ENCODE measurements at places on chromosomes 5 and 9.

GRCh38 chr9:30519166-30519565 lies 1865.3 kb upstream of the ACO1 start:
- no peak for DNase-seq

DNA sequence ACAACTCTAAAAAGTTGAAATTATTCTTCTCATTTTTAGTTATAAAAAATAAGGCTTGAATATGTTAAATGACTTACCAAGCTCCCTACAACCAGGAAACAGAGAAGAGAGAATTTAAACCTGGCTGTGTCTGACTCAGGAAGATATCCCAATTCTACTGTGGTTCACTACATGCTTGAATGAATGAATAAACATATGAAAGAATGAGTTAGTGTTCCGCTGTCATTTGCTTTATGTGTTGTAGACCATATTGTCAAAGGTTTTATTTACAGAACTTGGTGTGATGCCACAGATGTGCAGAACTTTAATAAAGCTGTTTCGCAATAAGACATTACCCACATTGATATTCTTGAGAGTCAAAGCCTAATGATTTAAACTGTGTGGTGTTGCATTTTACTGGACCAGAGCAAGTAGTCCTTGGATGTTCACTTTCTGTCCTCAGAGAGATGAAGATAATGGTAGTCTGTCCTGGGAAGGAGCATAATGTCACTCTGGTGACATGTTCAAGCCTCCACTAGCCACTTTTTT lies 313.2 kb downstream of the TRIM32 start:
- DNase-seq: no peak

DNA sequence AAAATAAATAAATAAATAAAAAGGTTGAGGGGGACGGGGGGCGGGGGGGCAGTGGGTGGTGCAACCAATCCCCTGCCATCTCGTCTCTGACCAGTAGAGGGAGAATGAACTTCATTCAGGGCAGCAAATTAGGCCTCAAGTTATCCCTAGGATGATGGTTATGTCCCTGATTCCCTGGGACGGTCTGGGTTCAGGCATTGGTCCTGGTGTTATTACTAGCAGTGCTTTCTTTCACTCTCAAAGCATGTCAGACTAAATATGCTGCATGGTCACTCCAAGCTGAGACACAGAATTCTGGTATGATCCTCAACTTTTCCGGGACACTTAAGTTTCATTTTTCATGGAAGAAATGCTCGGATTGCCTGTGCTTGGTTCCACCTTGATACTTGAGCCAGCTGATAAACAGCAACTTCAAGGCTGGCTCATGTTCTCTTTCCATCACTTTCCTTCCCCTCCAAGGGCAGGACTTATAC lies 59.4 kb downstream of the DAP start:
- no peak for DNase-seq

DNA sequence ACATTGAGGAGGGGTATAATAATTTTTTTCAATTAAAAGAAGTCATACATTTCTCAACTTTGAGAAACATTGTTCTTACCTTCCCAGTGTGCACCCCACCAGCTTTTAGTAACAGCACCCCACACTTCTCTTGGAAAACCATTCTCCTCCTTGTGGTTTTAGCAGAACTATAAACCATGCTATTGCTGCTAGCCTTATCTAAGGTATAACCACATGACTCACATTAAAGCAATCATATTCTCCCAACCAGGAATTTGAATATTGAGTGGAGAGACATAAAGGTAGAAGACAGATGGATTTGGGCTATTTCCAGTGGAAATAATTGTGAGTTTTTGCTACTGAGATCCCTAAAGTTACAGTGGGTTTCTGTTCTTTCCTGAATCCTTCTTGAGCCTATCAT lies 43.5 kb upstream of the SRFBP1 start:
- DNase-seq: no peak

DNA sequence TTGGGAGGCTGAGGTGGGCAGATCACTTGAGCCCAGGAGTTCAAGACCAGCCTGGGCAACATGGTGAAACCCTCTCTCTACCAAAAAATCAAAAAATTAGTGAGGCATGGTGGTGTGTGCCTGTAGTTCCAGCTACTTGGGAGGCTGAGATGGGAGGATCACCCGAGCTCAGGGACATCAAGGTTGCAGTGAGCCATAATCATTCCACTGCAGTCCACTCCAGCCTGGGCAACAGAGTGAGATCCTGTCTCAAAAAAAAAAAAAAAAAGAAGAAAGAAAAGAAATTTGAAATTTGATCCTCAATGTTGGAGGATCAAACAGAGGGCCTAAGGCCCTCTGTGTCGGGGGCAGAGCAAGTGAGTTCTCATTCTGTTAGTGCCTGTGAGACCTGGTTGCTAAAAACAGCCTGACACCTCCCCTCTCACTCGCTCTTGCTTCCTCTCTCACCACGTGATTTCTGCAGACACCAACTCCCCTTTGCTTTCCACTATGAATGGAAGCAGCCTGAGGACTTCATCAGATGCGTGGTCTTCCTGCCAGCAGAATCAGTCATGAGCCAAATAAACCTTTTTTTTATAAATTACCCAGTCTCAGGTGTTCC lies 8.4 kb upstream of the GOLPH3 start:
- DNase-seq: no peak

GRCh38 chr5:153896701-153897100 lies 142.0 kb downstream of the FAM114A2 start:
- no peak for DNase-seq

GRCh38 chr5:17308326-17309065 lies 91.1 kb downstream of the BASP1 start:
- DNase-seq: no peak

DNA sequence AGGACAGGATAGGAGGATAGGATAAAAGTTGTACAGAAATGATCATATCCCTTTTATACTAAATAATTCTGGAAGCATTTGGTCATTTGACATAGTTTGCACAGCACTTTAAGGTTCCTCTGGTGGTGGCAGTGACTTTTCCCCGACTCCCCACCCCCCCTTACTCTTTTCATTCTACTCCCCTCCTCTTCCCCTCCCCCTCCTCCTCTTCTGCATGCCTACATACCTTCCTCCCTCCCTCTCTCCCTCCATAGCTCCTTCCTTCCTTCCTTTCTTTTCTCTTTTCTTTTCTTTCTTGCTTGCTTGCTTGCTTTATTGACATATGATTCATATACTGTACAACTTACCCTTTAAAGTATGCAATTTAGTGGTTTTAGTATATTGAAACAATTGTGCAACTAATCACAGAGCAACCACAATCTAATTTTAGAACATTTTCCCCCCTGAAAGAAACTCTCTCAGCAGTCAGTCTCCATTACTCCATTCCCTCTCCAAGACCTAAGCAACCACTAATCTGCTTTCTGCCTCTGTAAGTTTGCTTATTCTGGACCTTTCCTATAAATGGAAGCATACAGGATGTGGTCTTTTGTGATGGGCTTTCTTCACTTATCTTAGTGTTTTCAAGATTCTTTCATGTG lies 159.0 kb downstream of the HACD4 start:
- DNase-seq: no peak

- no peak for DNase-seq
Measured at GRCh38 chr9:75142202-75142601, 53.9 kb downstream of the OSTF1 start.

DNA sequence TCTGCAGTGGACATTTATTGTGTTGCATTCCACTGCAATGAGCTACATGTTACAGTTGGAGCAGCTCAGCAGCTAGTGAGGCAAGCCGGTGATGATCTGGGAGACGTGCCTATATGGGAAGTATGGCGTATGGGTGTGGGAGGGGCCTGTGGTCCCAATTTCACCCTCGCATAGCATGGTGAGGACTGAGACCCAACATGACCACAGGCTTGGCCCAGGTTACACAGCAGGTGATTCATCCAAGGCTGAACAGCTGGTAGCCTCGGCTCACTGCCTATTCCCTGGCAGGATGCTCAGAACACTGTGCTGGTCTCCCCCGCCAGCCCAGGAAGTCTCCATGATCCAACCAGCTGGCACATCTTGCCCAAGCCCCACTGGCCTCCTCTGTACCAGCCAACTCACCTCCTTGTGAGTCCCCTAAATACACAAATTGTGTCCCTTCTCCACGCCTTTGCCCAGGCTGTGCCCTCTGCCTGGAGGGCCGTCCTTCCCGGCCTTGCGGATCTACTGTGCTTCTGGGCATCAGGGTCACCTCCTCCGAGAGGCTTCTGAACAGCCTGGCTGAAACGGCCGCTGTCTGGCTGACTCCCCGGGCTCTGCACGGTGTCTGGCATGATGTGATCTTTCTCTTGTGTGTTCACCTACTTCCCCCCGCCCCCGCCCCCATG lies 81.4 kb downstream of the NSUN2 start:
- no peak for DNase-seq

- no peak for DNase-seq
Measured at GRCh38 chr5:112084149-112084548, 327.2 kb upstream of the NREP start.

- DNase-seq: no peak
Measured at GRCh38 chr5:33073881-33074327, 362.8 kb downstream of the NPR3 start.

- DNase-seq: no peak
Measured at GRCh38 chr5:80738466-80738865, 83.7 kb upstream of the DHFR start.

GRCh38 chr9:105647595-105648349 lies 14.5 kb upstream of the TAL2 start:
- no peak for DNase-seq

GRCh38 chr9:93266521-93267001 lies 82.6 kb downstream of the WNK2 start:
- DNase-seq: no peak

DNA sequence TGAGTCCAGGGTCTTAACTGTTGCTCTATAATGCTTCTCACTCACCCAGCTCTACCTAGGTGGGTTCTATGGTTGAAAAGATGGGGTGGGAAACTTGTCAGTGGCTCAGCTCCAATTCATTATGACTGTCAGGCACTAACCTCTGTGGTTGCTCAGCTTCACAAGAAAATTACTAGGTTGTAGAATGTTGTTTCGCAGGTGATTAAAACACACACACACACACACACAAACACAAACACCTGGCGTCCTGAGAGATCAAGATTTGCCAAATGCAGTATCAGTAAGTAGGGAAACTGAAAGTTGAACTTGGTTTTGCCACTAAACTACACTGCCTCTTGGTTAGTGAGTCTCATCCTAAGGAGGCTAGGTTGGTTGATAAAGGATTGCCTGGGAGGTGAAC lies 2.8 kb downstream of the MCCC2 start:
- no peak for DNase-seq

- no peak for DNase-seq
Measured at GRCh38 chr9:18874069-18874468, 158.9 kb downstream of the SAXO1 start.

- DNase-seq: no peak
Measured at GRCh38 chr5:128193665-128194390, 110.3 kb downstream of the SLC12A2 start.

DNA sequence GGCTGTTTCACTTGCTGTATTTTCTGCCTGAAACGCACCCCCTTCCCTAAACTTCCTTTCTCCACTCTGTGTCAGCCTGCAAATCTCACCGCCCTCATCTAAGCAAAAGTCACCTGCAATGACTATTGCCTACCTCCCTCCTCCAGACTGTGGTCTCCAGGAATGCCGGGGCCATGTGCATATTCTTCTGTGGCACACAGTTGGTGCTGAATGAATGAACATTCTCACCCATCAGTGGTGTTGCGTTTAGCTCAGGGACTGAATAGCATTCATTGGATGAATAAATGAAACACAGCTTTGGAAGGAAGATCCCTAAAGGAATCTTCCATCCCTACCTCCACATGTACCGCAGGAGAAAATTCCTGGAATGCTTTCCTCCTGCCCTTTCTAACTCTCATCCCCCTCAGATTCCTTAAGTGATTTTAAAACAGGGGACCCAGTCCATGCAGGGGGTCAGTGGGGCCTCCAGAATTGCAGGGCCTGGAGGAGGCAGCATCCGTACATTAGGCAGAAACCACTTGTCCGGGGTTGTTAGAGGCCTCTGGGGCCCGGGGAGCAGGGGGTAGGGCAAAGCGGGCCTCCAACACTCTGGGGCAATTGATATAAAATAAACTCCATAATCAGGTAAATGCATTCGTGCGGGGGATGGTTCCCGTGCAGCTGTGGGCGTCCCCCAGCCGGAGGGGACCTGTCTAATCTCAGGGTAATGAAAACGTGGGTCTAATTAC lies 28.3 kb upstream of the PTGS1 start:
- no peak for DNase-seq

GRCh38 chr5:179836225-179837019 lies 15.7 kb downstream of the SQSTM1 start:
- DNase-seq: peak; percentile 44

- no peak for DNase-seq
Measured at GRCh38 chr9:72300873-72301272, 64.1 kb downstream of the ZFAND5 start.

DNA sequence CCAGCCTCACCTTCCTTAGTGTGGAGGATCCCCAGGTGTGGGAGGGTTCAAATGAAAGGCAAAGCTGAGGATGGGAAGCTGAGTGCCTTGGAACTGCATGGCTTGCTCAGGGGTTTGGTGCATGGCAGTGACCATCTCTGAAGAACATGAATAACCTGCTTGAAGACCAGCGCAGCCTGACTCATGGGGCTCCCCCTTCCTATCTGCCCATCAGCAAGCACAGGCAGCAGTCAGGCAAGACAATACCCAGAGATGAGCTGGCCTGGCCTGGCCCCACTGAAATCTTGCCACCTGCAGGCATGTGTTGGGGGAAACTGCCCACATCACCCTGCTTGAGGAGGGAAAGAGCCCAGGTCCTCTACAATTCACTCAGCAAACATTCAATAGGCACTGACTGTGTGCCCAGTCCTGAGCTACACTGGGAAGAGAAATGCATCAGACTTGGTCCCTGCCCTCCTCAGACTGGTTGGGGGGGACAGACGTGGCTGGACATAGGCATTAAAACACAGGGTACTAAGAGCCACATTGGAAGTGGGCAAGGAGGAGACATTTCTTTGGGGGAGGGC lies 105.0 kb upstream of the ALDH1B1 start:
- DNase-seq: no peak

GRCh38 chr5:66860199-66860975 lies 264.2 kb downstream of the MAST4 start:
- no peak for DNase-seq

DNA sequence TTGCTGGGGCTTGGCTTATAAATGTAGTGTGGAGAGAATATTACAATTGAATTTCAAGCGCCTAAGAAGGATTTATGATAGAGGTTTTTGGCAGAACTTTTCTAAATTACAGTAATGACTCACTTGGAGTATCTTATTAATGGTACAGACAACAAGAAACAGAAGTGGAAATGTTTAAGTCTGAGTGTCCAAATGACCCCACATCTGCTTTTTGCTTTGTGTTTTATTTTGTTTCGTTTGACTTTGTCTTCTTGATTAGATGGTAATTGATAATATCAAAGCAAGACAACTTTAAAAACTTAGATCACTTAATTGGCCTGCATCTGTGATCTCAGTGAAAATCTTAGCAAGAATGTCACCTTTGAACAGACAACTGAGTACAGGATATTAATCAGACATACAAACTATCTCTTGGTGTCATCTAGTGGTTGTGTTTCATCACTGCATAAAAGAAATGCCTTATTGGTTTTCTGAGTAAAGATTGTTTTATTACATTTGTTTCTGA lies 577.4 kb downstream of the ISL1 start:
- no peak for DNase-seq

DNA sequence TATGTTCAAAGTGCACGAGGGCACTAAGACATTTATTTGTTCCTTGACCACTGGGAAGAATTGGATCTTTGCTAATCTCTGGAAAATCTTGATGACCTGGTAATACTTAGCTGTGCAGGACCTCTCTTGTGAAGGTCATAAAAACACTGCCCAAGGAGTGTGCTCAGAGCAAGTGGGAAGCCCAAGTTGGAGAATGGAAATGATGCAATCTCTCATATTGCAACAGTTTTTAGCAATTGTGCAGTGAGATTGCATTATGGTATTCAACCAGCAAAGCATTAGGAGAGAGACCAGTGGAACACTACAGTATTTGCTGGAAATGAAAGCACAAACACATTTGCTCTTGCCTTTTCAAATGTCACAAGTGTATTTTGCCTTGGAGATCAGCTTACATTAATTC lies 34.5 kb downstream of the TXNDC8 start:
- DNase-seq: no peak
